ENCODE measurements at places on chromosomes 16 and 17.

- H3K4me1 ChIP-seq: no peaks in the 10 kb centered on the region
- H3K27me3 ChIP-seq: peaks cover 5% of the 10 kb centered on the region
- peaks cover 2% of the 10 kb centered on the region for H3K36me3 ChIP-seq
- H3K27ac ChIP-seq: no peak overlapping the region
- DNase-seq: no peak
Measured at GRCh38 chr16:66714654-66715307, 18.2 kb upstream of the CMTM4 start.

DNA sequence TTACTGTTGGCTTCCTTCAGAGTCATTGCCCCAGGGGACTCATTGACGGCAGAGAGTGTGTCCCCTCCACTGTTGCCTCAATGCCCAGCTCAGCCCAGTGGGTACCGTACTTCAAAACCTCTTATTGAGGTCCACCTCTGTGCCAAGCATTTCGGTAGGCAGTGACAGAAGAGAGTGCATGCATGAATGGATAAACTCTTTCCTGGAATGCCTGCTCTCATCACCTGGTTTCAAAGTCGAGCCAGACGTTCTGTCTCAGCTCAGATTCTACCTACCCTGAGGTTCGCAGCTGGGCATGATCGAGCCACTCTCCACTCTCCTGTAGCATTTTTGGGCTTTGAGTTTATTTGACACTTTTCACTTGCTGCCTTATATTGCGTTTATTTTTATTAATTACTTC lies 647.0 kb downstream of the MAF start:
- no peak for DNase-seq
- peaks cover 4% of the 10 kb centered on the region for H3K36me3 ChIP-seq
- H3K4me3 ChIP-seq: no peak overlapping the region

DNA sequence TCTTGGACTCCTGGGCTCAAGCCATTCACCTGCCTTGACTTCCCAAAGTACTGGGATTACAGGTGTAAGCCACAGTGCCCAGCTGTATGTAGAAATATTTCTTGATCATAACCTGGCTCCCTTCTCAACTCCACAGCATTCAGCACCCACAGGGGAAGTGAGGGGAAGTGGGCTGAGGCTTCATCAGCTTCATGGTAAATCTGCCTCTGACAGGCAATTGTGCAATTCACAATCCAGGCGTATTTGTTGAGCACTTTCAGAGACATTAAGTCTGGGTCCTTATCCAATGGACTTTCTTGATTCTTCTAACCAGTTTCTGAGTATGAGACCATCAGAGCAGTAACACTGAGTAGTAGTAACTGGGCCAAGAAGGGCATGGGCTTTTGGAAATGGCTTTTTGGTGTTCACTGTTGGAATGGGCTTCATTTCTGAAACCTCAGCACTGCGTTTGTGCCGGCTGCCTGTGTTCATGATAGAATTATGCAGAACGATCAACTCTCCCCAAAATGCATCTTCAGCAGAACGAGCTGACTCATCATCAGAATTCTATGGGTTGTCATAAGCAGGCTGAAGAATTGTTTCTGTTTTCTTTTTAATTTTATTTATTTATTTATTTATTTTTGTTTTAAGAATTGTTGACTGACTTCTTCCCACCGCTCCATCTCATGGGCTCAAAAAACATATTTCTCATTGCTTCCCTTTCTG lies 28.9 kb downstream of the FAM20A start:
- H3K4me1 ChIP-seq: no peaks in the 10 kb centered on the region
- H3K27me3 ChIP-seq: no peaks in the 10 kb centered on the region
- DNase-seq: no peak
- H3K27ac ChIP-seq: no peak overlapping the region
- H3K36me3 ChIP-seq: no peaks in the 10 kb centered on the region
- H3K4me3 ChIP-seq: no peak overlapping the region

- no peak overlapping the region for H3K4me3 ChIP-seq
- H3K36me3 ChIP-seq: peaks cover 38% of the 10 kb centered on the region
- no peaks in the 10 kb centered on the region for H3K27me3 ChIP-seq
- DNase-seq: no peak
Measured at GRCh38 chr16:50102051-50102746, 36.4 kb downstream of the HEATR3 start.

GRCh38 chr17:29060475-29060874 lies 17.5 kb downstream of the PIPOX start:
- H3K27ac ChIP-seq: no peak overlapping the region
- DNase-seq: no peak
- no peak overlapping the region for H3K4me3 ChIP-seq

DNA sequence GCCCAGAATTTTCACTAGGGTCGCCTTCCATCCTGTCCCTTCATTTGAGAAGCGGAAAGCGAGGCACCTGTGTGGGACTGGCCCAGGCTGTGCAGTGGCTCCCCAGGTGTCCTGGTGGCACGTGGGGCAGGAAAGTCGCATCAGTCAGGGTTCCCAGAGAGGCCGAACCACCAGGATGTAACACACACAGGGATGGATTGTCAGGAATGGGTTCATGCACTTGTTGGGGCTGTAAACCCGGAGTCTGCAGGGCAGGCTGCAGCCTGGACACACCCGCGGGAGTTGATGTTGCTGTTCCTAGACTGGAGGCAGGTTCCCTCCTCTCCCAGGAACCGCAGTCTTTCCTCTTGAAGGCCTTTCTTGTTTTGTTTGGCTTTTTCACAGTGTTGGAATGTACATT lies 30.7 kb upstream of the RPTOR start:
- H3K27ac ChIP-seq: no peak overlapping the region
- DNase-seq: no peak
- no peak overlapping the region for H3K4me3 ChIP-seq
- H3K36me3 ChIP-seq: no peaks in the 10 kb centered on the region
- peaks cover 23% of the 10 kb centered on the region for H3K27me3 ChIP-seq
- no peaks in the 10 kb centered on the region for H3K4me1 ChIP-seq

GRCh38 chr16:50789757-50790156 lies 47.9 kb downstream of the CYLD start:
- no peak overlapping the region for H3K4me3 ChIP-seq
- H3K27ac ChIP-seq: no peak overlapping the region
- no peaks in the 10 kb centered on the region for H3K27me3 ChIP-seq

DNA sequence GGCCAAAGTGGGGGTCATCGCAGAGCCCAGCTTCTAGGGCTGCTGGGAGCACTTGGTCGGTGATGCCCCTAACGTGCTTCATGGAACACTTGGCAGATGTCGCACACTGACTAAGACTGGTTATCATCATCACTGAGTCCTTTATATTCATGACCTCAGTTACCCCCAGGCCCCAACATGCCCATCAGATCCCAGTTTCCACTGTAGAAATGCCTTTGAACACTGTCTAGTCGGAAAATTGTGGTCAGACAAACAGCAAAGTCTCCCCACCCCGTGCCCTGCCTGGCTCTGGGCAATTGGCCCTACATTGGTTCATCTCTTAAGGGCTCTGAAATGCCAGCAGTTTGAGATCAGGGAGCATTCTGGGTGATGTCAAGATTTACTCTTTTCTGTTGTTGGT lies 51.3 kb downstream of the NKD1 start:
- no peak for DNase-seq
- H3K27me3 ChIP-seq: no peaks in the 10 kb centered on the region
- no peaks in the 10 kb centered on the region for H3K36me3 ChIP-seq
- H3K27ac ChIP-seq: no peak overlapping the region
- H3K4me1 ChIP-seq: no peaks in the 10 kb centered on the region

DNA sequence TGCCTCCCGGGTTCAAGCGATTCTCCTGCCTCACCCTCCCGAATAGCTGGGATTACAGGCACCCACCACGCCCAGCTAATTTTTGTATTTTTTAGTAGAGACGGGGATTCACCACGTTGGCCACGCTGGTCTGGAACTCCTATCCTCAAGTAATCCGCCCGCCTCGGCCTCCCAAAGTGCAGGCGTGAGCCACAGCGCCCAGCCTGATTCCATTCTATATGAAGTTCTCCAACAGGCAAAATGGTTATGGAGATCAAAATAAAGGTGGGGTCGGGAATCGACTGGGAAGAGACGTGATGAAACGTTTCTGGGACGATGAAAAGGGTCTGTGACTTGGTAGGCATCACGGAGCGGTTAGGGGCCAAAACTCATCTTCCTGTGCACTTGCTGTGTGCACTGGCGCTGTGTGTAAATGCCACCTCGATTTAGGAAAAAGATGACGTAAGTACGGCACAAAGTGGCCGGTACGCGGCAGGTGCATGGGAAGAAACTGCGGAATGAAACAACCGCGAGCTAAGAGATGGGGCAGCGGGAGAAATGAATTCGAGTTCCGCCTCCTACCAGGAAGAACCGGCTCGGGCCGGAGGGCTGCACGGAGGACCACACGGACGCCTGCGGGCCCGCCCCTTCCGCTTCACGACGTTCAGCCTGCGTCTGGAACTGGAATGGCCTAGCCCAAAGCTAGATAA lies 1.6 kb downstream of the TP53 start:
- peaks cover 46% of the 10 kb centered on the region for H3K4me1 ChIP-seq
- H3K27me3 ChIP-seq: no peaks in the 10 kb centered on the region
- peaks cover 14% of the 10 kb centered on the region for H3K36me3 ChIP-seq
- H3K4me3 ChIP-seq: peak overlapping the region; percentile 88

- no peak for DNase-seq
- peaks cover 19% of the 10 kb centered on the region for H3K4me1 ChIP-seq
- peaks cover 14% of the 10 kb centered on the region for H3K36me3 ChIP-seq
- peak overlapping the region; percentile 37 for H3K27ac ChIP-seq
Measured at GRCh38 chr16:9081158-9081557, 10.3 kb upstream of the HAPSTR1 start.

DNA sequence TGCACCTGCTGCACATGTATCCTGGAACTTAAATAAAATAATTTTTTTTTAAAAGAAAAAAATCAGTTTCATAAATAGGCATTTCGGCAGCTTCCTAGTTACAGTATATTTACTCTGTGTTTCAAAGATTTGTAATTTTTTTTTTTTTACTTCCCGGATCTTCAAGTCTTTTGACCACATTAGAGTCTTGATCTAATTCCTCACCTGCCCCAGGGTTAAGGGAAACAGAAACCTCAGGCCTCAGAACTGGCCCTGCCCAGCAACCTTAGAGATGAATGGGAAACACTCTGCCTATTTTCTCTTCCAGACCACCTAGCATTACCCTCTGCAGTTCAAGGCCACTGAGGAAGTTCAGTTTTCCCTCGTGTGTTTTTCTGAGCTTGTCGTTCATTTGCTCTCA lies 304.0 kb downstream of the MAF start:
- no peak overlapping the region for H3K4me3 ChIP-seq
- DNase-seq: no peak
- H3K27me3 ChIP-seq: peaks cover 51% of the 10 kb centered on the region
- H3K36me3 ChIP-seq: no peaks in the 10 kb centered on the region
- H3K27ac ChIP-seq: no peak overlapping the region
- H3K4me1 ChIP-seq: no peaks in the 10 kb centered on the region

DNA sequence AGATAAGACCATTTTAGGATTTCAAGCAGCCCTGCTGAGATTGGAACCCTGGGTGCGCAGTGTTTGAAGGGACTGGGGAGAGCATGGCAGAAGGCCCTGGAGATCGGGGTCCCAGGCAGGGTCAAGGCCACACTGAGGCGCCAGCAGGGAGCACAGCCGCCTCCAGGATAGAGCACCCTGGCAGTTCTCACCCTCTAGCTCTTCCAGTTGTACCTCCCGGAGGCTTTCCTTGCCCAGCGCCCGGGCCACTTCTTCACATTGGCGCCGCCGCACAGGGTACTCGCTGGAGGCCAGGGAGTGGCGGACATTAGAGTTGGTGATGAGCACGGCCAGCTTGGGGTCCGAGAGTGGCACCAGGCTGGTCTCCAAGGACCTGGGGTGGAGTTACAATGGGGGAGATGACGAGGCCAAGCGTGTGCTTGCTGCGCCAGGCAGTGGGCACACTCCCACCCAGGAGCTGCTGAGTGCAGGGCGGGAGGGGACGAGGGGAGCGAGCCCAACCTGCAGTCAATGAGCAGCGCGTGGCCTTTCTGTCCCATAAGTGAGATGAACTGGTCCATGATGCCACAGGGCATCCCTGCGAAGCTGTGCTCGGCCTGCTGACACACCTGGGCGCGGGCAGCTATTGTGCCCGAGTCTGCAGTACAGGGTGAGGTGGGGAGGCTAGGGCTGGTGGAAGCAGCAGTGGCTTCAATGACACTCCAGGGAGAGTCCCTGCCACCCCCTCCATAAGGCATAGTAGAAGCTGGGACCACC lies 2.3 kb downstream of the GALK1 start:
- peaks cover 15% of the 10 kb centered on the region for H3K36me3 ChIP-seq
- no peaks in the 10 kb centered on the region for H3K27me3 ChIP-seq
- peaks cover 32% of the 10 kb centered on the region for H3K4me1 ChIP-seq
- DNase-seq: no peak
- H3K4me3 ChIP-seq: peak overlapping the region; percentile 53
- H3K27ac ChIP-seq: peak overlapping the region; percentile 20

- peaks cover 46% of the 10 kb centered on the region for H3K27me3 ChIP-seq
- H3K4me3 ChIP-seq: peak within 1 kb of the TSS; percentile 61
- peaks cover 8% of the 10 kb centered on the region for H3K4me1 ChIP-seq
- no peak for DNase-seq
- H3K27ac ChIP-seq: peak within 1 kb of the TSS; percentile 1
- no peaks in the 10 kb centered on the region for H3K36me3 ChIP-seq
Measured at GRCh38 chr16:2857451-2858244, at the start of gene PRSS22. Gene PRSS22 (minus strand): TSS chr16:2858170. CDS start chr16:2858104, 66 bp downstream.

GRCh38 chr17:56144223-56144622 lies 9.1 kb upstream of the ANKFN1 start:
- H3K36me3 ChIP-seq: no peaks in the 10 kb centered on the region
- no peak overlapping the region for H3K4me3 ChIP-seq
- H3K27ac ChIP-seq: no peak overlapping the region
- DNase-seq: no peak
- H3K27me3 ChIP-seq: peaks cover 4% of the 10 kb centered on the region
- H3K4me1 ChIP-seq: no peaks in the 10 kb centered on the region

DNA sequence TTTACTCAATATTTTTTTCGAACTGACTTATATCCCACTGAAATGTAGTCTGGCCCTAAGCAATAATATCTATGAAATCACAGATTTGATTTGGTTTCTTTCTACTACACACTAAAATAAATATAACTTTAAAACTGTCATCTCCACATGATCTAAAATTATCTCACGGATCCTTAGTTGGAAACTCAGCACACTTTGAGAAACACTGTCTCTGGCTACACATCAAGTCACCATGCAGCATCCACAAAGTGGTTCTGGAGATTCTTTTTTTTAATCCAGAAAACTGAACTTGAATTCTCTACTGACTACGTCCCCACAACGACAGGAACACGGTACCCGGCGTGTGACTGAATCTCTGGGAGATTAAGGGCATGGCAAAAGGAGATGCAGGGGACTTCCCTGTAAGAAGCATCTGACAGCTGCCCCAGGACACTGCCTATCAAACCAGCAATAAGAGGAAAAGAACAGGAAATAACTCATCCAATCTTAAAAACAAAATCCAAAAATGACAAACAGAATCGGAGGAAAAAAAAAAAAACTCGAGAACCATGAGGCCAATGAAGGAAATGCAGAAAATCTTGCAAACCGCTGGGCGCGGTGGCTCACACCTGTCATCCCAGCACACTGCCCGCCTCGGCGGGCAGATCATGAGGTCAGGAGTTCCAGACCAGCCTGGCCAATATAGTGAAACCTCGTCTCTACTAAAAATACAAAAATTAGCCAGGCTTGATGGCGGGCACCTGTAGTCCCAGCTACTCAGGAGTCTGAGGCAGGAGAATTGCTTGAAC lies 141.0 kb upstream of the RCVRN start:
- no peak overlapping the region for H3K4me3 ChIP-seq
- H3K4me1 ChIP-seq: peaks cover 94% of the 10 kb centered on the region
- no peaks in the 10 kb centered on the region for H3K27me3 ChIP-seq
- peaks cover 8% of the 10 kb centered on the region for H3K36me3 ChIP-seq
- H3K27ac ChIP-seq: peak overlapping the region; percentile 65
- DNase-seq: no peak

- no peak overlapping the region for H3K4me3 ChIP-seq
- H3K27me3 ChIP-seq: no peaks in the 10 kb centered on the region
- peaks cover 76% of the 10 kb centered on the region for H3K36me3 ChIP-seq
- peaks cover 2% of the 10 kb centered on the region for H3K4me1 ChIP-seq
- DNase-seq: no peak
- no peak overlapping the region for H3K27ac ChIP-seq
Measured at GRCh38 chr17:21193031-21193430, 20.9 kb downstream of the TMEM11 start.
